ENCODE measurements at places on chromosomes 2 and 18.
A peak's percentile ranks its signal among the peaks of the same experiment; 100 is the strongest.

DNA sequence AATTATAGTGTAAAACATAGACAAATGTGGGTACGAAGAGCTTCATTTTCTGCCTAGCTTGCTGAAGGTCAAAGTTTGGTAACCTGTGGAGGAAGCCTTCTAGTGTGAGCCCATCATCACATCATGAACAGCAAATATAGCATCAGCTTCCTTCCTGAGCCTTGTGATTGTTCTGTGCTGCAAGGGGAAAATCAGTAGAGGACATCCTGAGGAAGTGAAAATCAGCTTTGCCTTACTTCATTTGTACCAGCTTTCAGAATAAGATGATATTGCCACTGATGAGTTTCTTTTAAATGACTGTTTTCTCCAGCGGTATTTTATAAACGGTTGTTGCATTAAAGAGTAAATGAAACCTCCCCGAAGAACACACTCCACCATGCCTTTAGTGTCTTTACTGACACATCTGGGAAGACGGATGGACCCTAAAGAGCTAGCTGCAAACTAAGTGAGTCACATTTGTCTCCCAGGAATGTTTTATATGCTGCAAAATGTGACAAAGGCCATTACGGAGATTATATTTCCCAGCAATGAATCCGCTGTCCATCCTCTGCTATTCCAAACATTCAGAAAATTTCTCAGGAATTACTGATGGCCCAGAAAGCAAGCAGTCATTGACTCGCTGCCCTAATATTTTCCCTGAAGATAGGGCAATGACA, 1272.8 kb downstream of the SUCLG1 start:
- DNase-seq: no peak

DNA sequence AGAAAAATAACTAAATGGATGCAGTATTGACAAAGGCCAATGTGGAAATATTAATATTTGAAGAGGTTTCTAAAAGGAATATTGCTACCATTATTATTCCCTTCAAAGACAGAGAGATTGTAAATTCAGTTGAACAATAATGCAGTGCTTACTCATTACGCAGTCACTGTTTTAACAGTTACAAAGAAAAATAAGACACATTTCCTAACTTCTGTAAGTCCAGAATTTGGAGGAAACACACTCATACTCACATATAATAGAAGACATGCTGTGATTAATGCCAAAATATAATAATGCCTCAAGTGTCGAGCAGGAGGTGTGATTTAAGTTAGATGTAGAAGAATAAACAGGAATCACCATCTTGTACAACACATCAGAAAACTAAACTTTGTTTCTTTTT, 389.2 kb downstream of the FBXO15 start:
- DNase-seq: peak; percentile 40

- no peak for DNase-seq
Measured at GRCh38 chr2:233373316-233373715, 19.0 kb downstream of the DGKD start.

GRCh38 chr2:169734169-169734847, 676 bp downstream of the KLHL23 start:
- DNase-seq: peak; percentile 24

DNA sequence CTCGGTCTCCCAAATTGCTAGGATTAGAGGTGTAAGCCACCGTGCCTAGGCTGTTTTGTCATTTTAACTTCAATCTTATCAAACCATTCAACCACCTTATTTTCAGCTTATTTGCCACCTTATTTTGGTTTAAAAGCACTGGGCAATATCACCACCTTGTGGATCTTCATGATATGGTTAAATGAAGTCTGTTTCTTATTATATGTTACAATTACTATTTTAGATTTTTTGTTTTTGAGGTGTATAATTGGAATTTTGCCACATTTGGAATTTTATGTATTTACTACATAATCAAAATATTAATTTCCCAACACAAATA, 43.8 kb upstream of the SCN9A start:
- peak; percentile 60 for DNase-seq

- peak; percentile 53 for DNase-seq
Measured at GRCh38 chr18:76450452-76451395, 44.3 kb downstream of the ZNF516 start.

DNA sequence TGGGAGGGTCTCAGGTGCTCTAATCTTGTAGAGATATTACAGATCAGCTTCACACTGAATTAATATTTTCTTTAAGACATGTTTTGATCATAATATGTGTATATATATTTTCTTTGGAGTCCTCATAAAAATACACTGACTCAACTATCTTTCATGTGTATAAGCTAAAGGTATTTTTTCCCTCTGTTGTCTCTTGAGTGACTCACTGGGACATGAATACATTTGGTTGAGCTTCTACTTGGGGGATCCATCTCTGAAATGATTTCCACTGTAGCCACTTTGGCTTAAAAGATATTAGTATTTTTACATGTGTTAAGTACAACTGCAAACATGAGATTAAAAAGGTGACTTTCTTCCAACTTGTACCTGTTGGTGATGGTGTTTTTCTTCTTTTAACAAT, 140.8 kb downstream of the TTN start:
- DNase-seq: no peak

- DNase-seq: peak; percentile 71
Measured at GRCh38 chr2:18645315-18645714, 55.9 kb upstream of the NT5C1B start.

GRCh38 chr18:74420481-74420880, 36.6 kb downstream of the DIPK1C start:
- DNase-seq: no peak

GRCh38 chr2:9388199-9388681, 35.1 kb downstream of the ITGB1BP1 start:
- DNase-seq: no peak

- DNase-seq: no peak
Measured at GRCh38 chr18:27771571-27771970, 405.4 kb downstream of the CDH2 start.

- no peak for DNase-seq
Measured at GRCh38 chr2:86646329-86646728, 22.7 kb upstream of the RNF103 start.

DNA sequence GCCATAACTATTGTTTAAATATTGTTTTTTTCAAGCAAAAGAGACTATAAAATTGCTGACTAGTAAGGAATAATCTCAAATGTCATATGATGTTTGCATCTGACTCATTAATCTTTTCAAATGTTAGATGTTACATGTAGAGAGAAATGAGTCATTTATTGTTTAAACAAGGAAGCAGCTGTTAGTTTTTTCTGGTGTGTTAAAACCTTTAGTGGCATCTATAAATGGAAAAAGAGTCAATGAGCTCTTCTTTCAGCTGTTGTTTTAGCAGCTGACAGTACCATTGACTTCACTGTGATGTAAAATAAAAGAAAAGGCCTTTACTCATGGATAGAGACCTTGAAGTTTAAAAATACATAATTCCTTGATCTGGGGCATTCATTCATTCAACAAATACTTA, 1.8 kb upstream of the KLHL41 start:
- DNase-seq: peak; percentile 75

GRCh38 chr2:197828464-197829135, 24.2 kb downstream of the PLCL1 start:
- DNase-seq: peak; percentile 13

DNA sequence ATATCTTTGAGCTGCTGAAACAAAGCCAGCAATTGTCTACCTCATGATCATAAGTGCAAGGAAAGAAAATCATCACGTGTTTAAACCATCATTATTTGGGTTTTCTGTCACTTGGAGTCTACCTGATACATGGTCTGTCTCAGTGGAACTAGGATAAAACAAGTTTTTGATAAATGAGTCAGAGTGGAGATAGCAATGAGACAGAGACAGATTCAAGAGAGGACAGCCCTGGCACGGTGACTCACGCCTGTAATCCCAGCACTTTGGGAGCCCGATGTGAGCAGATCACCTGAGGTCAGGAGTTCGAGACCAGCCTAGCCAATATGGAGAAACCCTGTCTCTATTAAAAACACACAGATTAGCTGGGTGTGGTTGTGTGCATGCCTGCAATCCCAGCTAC, 93.8 kb downstream of the PMAIP1 start:
- peak; percentile 46 for DNase-seq

GRCh38 chr2:189437926-189438325, 3.3 kb upstream of the WDR75 start:
- DNase-seq: no peak

- DNase-seq: no peak
Measured at GRCh38 chr18:9003406-9004100, 98.9 kb upstream of the NDUFV2 start.

DNA sequence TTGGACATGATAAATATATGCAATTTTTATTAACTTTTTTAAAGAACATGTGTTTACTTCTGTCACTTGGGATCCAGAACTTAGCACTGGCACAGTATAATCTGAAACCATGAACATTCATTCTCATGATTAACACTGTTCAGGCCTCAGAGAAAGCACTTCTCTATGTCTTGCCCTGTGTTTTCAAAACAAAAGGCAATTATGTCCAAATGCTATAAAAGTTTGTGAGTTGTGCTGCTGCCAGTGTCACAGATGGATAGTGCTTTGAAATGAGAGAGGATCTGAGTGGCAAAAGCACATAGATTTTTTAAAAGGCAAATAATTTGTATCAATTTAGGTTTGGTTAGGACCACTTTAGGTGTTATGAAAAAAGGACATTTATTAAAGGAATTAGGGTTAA, 470.5 kb upstream of the FAM98A start:
- DNase-seq: no peak

- DNase-seq: no peak
Measured at GRCh38 chr2:33384599-33384961, 91.9 kb upstream of the RASGRP3 start.

DNA sequence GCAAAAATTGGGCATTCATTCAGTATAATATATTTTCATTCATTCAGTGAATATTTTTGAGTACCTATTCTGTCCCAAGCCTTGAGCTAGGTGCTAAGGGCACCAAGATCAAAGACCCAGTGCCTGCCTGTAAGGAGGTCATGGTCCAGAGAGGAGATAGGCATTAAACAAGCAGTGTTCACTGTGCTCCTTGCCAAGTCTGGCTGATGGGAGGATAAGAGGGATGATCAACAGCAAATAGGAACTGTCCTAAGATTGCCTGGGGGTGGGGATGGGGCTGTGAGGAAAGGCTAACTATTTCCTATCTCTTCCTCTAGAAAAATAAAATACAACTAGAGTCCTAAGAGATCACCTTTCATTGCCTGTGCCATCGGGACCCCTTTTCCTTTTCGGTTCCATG, 60.4 kb downstream of the SETBP1 start:
- DNase-seq: no peak

GRCh38 chr2:60478660-60479059, 74.8 kb downstream of the BCL11A start:
- DNase-seq: no peak

GRCh38 chr18:77092104-77093066, 40.2 kb downstream of the MBP start:
- no peak for DNase-seq

GRCh38 chr2:29155578-29155977, 40.4 kb downstream of the CLIP4 start:
- no peak for DNase-seq

DNA sequence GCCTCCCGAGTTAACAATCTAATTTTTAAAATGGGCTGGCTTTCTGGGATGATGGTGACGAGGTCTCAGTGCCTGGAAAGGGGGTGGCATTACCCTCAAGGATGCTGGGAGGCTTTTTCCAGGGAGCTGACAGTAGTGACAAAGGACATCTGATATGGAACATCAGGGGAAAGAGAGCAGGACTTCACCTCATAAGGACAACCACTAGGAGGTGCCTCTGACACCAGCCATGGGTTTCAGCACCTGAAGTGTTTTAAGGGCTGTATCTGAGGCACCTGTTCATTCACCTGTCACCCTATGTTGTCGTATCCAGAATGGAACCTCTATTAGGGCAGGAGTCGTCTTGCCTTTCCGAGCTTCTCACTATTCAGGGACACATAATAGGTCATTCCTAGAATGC, 10.8 kb downstream of the IL36B start:
- DNase-seq: peak; percentile 68

DNA sequence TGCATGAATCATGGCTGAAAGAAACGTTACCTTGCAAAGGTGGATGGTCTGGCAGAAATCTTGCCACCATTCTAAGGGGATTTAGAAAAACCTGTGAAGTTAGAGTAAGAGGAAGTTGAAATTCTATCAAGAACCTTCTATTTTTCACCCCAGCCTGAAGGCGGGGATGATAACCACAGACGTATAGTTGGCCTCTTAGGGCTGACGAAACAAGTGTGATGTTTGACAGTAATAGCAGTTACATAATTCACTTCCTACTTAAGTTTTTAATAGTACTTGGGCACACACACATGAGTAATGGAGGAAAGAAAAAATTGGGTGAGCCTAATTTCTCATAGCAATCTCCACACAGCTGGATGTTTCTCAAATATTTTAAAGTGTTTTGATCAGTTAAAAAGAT, 336.6 kb upstream of the SALL3 start:
- DNase-seq: no peak

- no peak for DNase-seq
Measured at GRCh38 chr18:59839246-59839645, 60.5 kb upstream of the PMAIP1 start.

- DNase-seq: peak; percentile 67
Measured at GRCh38 chr2:61426267-61426897, 44.5 kb downstream of the USP34 start.

DNA sequence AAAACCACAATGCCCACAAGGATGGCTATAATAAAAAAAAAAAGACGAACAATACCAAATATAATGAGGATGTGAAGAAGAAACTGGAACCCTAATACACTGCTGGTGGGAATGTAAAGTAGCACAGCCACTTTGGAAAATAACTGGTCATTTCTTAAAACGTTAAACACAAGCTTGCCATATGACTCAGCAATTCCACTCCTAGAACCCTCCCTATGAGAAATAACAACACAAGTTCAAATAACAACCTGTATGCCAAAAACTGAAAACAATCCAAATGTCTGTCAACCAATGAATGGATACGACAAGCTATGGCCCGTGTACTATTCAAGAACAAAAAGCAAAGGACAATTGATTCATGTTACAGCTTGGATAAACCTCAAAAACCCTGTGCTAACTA, 7.0 kb upstream of the ALPK2 start:
- DNase-seq: peak; percentile 82

- DNase-seq: peak; percentile 67
Measured at GRCh38 chr2:133365117-133365516, 203.1 kb downstream of the NCKAP5 start.
